ENCODE measurements at places on chromosomes 1 and 21.

GRCh38 chr1:199684686-199685273 is 342.7 kb upstream of the NR5A2 start:
- DNase-seq: no peak

DNA sequence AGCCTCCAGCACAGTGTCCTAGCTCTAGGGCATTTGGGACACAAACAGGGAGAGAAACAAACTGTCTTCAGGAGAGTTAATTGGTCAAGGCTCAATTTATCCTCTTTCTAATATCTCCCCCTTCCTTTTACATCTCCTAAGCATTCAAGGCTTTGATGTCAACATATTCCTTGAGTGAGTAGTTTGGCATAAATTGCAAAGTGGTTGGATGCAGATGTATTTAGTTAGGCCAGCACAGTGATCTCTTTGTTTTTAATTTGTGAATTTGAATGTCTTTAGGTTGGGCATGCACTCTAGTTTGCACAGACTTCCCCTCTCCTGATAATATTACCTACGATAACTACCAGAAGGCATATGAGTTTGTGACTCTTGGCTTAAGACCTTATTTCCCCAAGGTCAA is 12.5 kb upstream of the OLFML2B start:
- DNase-seq: no peak

- no peak for DNase-seq
These were observed 4.3 kb downstream of the PLCH2 start for GRCh38 chr1:2480236-2480985.

DNA sequence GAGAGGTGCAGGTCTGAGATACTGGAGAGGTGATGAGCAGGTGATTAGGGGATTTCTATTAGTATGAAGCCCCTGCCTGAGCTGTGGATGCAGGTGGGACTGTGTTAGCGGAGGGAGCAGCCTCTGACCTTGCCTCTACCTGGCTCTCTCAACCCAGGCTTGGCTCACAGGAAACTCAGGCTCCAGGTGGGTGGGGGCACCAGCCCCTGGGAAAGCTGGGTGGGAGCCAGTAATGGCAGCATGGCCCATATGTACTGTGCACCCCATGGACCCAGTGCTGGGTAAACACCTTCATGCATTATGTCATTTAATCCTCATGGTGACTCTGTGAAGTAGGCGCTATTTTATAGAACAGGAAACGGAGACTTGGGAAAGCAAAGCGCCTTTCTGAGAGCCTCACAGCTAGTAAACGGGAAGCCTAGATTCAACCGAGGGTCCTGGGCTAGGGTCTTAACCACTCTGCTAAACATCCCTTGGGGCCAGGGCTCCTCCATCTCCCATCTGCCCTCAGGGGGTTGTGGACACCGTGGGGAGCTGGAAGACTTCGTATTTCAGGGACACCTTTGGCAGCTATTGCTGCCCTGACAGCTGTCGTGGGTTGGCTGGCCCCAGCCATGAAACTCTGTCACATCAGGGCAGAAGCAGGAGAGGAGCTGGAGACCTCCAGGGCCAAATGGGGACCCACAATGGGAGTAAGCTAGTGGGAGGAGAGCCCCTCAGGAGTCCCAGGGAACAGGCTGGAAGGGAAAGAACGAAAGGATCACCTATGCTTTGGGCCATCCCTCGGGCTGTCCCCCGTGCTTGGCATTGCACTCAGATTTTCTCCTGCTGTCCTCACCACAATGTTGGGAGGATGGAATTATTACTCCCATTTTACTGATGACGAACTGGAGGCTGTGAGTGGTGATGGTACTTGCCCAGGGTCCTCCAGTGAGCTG is 59.6 kb upstream of the CSF3R start:
- no peak for DNase-seq

GRCh38 chr1:176897350-176898236 is 266.9 kb downstream of the ASTN1 start:
- DNase-seq: no peak

DNA sequence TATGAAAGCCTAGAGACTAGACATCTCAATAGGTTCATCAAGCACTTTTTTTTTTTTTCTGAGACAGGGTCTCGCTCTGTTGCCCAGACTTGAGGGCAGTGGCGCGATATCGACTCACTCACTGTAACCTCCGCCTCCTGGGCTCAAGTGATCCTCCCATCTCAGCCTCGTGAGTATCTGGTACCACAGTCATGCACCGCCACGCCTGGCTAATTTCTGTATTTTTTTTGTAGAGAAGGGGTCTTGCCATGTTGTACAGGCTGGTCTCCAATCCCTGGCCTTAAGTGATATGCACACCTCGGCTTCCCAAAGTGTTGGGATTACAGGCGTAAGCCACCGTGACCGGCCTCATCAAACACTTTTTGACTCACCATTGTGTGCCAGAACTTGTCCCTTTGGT is 613 bp upstream of the GPATCH4 start:
- no peak for DNase-seq

DNA sequence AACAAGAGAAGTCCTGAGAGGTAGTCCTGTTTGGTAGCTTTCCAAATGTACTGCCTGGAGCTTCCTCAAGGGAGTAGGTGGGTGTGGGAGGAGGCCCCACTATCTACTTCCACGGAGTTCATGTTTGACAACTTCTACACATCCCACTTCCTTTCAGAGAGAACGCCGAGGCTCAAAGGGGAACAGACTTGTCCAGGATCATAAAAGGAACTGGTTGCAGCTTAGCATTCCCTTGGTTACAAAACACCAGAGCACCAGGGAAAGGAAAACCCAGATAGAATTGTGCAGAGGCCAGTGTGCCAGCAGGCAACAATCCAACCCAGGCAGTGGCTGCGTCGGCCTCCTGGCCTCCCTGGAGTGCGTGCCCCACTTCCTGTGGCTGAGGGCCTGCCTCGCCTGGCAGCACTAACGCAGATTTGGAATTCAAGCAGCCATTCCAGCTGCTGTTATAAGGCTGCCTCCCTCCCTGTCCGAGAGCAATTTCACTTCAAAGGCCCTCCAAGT is 4.2 kb upstream of the RAP1GAP start:
- DNase-seq: no peak

DNA sequence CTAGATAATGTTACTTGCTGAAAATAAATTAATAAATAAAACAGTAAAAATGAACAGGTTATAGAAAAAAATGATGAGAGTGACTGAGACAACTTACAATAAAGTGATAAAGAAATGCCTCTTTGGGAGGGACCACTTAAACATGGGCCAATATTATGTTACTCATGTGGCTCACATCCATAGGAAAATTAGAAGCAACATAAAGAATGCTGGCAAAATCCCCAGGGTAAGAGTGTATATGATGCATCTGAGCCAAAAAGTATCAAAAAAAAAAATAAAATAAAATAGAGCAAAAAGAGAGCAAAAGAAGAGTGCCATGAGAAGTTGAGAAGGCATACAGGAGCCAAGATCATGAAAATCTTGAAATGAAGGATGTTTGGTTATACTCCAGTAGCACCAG is 818.0 kb downstream of the LTN1 start:
- no peak for DNase-seq

GRCh38 chr21:34648739-34649297 is 20.0 kb upstream of the CLIC6 start:
- no peak for DNase-seq

GRCh38 chr1:150018165-150018564 is 7.6 kb upstream of the OTUD7B start:
- no peak for DNase-seq

DNA sequence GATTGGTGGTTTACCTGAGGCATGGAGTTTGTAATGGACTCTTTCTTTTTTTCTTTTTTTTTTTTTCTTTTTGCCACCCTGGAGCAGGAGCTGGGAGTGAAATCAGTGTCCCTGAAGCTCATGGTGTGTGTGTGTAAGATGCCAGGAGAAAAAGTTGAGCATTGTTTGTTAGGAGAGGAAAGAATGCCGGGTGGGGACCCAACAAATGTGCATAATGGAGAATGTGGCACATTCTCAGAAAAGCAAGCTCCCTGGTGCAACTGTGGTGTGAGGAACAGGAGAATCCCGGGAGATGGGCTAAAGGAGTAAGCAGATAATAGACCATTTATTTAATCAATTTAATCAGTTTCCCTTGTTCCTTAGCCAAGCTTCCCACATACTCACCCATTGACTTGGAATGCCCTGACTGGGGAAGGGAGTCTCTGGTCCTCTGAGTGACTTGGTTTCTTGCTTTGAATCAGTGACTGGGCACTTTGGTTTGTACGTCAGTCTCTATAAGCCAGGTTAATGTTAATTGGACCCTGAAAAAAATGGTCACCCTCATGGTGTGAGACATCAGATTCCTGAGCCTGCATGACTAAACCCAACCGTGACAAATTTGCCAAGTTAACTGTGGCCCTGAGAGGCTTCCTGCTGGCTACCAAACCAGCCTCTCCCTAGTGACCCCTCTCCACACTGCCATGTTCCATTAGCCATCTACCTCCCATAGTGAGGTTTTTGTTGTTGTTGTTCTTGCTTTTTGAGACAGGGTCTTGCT is 43.9 kb upstream of the ITPKB start:
- DNase-seq: no peak

Measured in activated CD8-positive, alpha-beta memory T cell treated with anti-CD3 and anti-CD28 coated beads for 1 hour (primary cell).